ENCODE measurements at places on chromosomes 6 and 20. TPM values are rescaled to one million over a fixed set of nuclear protein-coding genes. Genes with fewer than 3 reads are reported as not detected.

The RPL7L1 gene
- 59.0 TPM for total RNA-seq

The TRIM15 gene
- not detected for total RNA-seq

GRCh38 chr20:43263226-43263625, 73.5 kb upstream of the PTPRT start:
- no peak for DNase-seq

The HAO1 gene
- not detected for total RNA-seq

- no peak for DNase-seq
Measured at GRCh38 chr20:63979229-63979556, 249 bp downstream of the SAMD10 start.

The IPCEF1 gene
- 4.7 TPM for total RNA-seq

The PTK7 gene
- 3.6 TPM for total RNA-seq

DNA sequence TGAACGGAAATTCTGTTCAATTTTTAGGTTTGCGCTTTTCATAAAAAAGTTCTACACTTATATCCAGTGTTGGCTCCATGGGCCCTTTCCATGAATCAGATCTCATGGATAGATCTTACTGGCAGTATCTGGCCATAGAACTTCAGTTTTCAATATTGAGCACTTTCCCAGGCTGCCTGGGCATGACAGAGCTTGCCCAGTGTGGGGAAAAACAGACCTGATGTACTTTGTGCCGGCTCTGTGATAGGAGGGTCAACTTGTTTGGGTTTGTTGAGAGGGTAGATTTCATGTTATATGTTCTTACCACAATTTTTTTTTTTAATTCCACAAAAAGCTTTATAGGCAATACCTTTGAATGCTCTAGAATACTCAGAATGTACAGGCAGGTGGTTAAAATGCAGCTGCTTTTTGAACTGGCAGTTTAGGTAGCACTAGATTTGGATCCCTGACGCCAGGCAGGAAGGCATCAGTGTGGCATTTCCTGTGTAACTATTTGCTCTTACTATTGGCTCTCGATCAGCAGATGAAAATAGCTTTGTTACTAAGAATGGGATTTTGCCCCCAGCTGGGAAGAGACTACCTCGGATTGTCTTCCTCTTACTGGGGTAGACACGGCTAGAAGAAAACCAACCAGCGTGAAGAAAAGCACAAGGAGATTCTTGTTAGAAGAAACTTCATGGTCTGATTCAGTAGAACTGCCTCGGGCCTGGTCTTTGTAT, 404.9 kb upstream of the SOX4 start:
- no peak for DNase-seq

The RCAN2 gene
- 235 TPM for total RNA-seq

- DNase-seq = no peak
Measured at GRCh38 chr6:708237-708598, 15.3 kb upstream of the EXOC2 start.

All from aorta (tissue), 5 donors.